ENCODE measurements at places on chromosomes 12 and 14.

DNA sequence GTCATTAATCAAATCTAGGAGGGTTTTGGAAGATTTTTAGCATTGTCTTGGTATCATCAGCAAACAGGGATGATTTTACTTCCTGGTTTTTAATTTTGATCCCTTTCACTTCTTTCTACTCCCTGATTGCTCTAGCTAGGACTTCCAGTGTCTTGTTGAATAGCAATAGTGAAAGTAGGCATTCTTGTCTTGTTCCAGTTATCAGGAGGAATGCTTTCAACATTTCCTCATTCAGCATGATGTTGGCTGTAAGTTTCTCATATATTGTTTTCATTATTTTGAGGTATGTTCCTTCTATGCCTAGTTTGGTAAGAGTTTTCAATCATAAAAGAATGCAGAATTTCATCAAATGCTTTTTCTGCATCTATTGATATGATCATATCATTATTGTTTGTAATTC is 244.2 kb upstream of the CLEC14A start:
- no peak for DNase-seq

DNA sequence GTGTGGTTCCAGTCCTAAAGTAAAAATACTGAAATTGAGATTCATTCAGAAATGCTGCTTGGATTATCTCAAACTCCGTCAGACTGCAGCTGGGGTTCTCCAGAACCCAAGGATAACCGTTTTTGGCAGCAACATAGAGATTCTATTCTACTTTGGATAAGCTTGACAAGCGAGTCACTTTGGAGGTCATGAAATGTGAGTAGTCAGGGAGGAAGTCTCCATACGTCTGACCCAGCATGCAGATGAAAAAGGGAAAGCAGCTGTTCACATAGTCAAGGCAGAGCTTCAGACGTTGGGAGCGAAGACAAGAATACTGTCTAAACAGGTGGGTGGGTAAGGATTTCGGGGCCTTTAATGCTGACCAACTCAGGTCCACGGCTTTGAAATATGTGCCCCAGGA is 14.9 kb upstream of the HSP90B1 start:
- DNase-seq, result no peak

DNA sequence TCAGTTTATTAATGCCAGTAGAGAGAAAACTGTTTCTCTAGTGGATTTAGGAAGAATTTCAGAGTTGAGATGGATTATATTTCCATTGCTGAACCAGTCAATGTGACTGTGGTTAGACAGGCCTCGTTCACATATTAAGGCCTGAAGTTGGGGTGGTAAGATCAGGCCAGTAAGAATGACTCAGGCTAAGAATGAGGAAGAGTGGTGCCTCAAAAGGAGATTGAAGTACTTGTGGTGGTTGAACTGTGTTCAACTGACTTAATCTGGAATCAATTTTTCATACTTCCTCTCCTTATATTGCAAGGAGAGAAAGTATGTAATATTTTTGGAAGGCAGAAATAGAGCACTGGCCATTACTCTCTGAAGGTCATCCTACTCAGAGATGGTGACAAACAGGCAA is 37.8 kb upstream of the ATF7IP start:
- DNase-seq, result no peak

DNA sequence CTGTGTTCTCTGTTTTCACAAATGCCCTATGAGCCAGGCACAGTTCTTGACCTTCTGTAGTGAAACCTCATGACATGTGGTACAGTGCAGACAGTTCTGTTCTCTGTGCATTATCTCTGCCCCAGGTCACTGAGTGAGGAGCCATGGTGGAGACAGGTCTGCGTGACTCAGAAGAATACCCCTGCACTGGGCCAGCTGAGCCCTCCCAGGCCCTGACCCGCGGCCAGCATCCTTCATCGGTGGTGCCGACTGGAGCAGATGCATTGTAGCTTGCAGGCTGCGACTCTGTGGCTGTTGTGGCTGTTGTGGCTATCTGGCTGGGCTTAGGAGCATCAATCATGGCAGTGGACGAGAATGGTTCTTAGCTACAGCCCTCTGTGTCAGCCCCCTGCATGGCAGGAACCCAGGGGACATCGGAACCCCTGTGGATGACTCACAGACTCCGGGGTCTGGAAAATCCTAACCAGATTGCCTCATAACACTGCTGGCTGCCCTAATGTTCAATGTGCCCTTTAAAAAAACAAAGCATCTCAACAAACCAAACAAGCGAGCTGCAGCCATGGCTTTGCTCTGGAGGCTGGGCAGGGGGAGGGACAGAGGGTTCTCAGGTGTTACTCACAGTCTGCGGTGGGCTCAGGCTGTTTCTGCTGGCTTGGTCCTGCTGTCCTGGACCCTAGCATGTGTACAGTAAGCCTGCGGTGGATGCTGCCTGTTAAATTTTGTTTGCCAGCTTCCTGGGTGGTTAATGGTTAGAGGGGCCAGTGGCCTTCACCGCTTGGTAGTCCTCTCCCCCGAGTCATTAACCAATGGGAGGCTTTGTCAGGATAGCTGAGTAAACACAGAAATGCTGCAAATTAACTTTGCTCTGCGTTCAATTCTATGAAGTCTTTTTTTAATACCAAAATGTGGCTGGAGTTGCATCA is at the start of gene SERPINA6:
SERPINA6 (minus strand) TSS at position 689 of the 923 bp plus-strand sequence. CDS start 8,688 bp downstream, outside the sequence.
- no peak for DNase-seq

- DNase-seq, result peak; percentile 46
These were observed 731 bp upstream of the PCNX4 start for GRCh38 chr14:60090864-60091519.

DNA sequence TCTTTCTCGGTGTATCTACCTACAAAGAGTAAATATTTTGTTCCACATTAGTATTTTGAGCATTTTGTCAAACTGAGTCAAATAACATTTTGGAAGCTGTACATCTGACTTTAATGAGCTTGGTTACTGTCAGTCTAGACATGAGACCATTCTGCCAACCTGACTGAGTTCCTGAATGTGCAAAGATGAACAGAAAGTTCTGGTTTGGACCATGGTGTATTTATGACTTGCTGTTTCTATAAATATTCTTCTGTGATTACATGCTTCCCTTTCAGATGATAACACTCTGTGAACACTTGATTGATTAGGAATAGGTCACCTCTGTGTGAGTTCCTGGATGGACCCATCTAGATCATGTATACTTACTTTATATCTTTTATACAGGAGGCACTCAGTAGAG is 827.8 kb downstream of the VRK1 start:
- no peak for DNase-seq

DNA sequence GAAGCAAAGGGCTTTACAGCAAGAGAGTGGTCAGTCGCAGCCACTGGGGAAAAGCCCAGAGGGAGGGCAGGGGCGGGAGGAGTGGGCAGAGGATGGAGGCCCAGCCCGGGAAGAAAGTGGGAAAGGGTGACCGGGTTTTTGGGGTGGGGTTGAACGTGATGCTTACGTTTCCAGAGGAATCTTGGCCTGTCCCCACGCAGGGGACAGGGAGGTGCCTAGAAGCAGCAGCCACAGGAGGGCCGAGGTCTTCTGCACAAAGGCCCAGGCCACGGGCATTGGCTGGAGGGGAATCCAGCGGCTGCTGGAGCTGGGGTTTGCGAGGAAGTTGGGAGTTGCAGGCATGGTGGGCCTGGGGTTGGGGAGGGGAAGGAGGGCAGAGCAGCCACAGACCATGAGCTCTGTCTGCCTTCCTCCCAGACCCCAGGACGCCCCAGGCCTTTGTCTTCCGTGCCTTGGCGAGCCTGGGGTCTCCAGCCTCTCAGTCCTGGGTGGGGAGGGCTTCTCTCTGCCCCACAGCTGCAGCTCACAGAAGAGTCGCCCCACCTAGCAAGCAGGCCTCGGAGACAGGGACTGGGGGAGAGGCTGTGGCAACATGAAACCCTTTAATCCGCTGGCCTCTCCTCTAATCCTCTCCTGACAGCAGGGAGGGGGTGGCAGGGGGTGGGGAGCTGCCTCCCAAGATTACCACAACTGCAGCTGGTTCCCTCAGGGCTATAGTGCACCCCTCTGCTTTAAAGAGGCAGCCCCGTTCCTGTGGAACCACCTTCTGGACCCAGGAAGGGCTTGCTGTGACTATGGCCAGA is at the start of gene CACNA2D4:
CACNA2D4 (minus strand) TSS at position 572 of the 803 bp plus-strand sequence; CDS start at position 393, 179 bp downstream.
- no peak for DNase-seq

GRCh38 chr14:76904740-76905569 is 78.7 kb downstream of the LRRC74A start:
- DNase-seq, result peak; percentile 93

- no peak for DNase-seq
These were observed 50.7 kb downstream of the ZC3H14 start for GRCh38 chr14:88613552-88614010.

- no peak for DNase-seq
These were observed 126.1 kb upstream of the MED13L start for GRCh38 chr12:116403546-116403945.

GRCh38 chr12:122874081-122874480 is 21.8 kb downstream of the VPS37B start:
- no peak for DNase-seq

- DNase-seq, result no peak
These were observed 18.6 kb downstream of the LGMN start for GRCh38 chr14:92729634-92730358.

- no peak for DNase-seq
These were observed 4.3 kb downstream of the PLEKHG6 start for GRCh38 chr12:6314776-6315175.

- peak; percentile 51 for DNase-seq
These were observed 13.0 kb upstream of the FMNL3 start for GRCh38 chr12:49720214-49720613.

GRCh38 chr14:101908795-101909194 is 55.6 kb upstream of the DYNC1H1 start:
- no peak for DNase-seq

DNA sequence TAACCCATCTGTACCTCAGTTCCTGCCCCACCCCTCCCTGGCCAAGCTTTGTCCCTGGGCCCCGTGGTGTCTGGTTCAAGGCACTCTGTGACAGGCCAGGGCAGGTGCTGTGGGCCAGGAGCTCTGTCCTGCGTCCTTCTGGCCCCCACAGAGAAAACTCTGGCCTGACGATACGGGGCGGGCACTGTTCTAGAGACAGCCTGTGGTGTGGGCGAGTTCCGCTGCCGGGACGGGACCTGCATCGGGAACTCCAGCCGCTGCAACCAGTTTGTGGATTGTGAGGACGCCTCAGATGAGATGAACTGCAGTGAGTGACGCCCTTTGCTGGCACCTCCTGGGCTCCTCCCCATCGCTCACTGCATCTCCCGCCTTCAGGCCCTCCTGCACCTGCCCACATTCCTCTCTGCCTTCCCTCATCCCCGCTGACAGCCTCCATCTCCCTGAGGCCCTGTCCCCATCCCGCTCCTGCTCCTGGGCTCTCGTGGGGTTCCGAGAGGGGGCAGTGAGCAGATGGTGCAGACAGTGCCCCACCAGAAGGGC is 22.8 kb upstream of the NXPH4 start:
- no peak for DNase-seq

DNA sequence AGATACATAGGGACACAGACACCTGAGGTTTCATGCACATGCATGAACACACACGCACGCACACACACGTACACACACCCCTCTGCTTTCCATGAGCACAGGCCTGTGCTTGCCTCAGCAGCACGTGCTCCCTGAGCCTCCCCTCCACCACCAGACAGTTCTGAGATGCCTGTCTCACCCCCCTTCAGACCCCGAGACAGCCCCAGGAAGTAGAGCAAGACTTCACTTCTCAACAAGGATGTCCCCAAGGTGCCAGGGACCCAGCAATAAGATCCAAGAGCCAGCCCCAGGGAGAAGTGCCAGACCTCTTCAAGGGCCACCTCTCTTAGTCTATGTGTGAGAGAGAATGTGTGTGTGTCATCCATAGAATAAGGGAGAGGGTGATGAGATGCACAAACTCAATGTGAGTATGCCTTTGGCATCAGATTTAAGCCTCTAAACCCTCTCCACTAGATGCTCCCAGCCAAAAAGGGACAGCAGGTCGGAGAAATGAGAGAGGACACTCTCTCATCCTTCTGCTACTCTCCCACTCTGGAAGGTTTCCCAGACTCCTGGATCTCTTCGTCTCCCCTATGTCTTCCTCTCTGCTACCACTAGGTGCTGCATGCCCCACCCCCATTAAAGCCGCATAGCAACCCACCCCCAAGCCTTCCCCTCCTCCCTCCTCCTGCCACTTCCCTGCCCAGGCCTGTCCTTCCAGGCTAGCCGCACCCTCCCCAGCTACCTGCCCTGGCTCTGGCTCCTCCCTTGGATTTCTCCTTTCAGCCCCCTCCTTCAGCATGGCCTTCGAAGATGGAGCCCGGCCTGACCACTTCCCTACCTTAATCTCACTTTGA is 7.7 kb downstream of the RARG start:
- no peak for DNase-seq

GRCh38 chr12:31651893-31652521 is 7.5 kb upstream of the ETFBKMT start:
- DNase-seq, result no peak

DNA sequence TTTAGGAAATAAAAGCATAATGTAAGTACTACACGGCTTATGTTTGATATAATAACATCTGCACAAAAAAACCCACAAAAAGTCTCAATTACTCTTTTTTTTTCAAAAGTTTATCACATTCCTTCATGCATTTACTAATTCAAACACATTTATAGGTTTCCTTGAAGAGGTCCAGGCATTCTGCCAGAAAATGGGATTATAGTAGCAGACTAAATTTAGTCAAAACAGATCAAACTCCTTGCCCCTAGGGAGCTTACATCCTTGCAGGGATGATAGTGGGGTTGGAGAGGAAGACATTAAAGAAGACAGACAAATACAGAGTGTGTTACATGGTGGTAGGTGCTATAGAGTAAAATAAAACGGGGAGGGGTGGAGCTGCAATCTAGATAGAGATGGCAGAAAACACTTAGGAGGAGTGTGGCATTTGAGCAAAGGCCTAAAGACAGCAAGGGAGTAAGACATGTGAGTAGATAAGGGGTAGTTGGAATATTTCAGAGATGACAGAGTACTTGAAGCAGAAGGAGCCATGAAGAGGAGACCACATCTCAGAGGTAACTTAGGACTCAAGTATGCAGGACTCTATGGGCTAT is 266.9 kb downstream of the PPFIA2 start:
- no peak for DNase-seq

GRCh38 chr12:130872179-130873096 is 572 bp downstream of the RAN start:
- DNase-seq, result peak; percentile 48

- no peak for DNase-seq
These were observed 97.8 kb downstream of the WSCD2 start for GRCh38 chr12:108226866-108227265.

GRCh38 chr12:127717278-127717677 is 549.7 kb upstream of the TMEM132C start:
- no peak for DNase-seq

DNA sequence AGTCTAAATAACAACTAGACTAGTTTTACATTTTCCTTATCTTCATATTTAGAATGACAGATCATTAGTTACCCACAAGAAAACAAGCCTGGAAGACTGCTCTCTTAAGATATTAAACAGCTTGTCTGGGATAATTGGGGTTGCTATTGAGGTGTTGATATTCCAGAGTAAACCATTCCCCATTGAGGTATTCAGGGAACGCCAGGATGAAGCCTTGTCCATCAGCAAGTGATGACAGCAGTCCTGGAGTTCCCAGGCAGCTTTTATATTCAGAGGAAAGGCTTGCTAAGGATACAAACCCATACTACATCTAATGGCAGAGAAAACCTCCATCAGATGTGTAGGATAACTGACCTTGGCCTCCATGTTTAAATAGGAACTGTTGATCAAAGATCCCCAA is 168.4 kb downstream of the MSRB3 start:
- DNase-seq, result no peak
